ENCODE measurements at places on chromosomes 7 and 10. TPM values are rescaled to one million over a fixed set of nuclear protein-coding genes. Genes with fewer than 3 reads are reported as not detected.

DNA sequence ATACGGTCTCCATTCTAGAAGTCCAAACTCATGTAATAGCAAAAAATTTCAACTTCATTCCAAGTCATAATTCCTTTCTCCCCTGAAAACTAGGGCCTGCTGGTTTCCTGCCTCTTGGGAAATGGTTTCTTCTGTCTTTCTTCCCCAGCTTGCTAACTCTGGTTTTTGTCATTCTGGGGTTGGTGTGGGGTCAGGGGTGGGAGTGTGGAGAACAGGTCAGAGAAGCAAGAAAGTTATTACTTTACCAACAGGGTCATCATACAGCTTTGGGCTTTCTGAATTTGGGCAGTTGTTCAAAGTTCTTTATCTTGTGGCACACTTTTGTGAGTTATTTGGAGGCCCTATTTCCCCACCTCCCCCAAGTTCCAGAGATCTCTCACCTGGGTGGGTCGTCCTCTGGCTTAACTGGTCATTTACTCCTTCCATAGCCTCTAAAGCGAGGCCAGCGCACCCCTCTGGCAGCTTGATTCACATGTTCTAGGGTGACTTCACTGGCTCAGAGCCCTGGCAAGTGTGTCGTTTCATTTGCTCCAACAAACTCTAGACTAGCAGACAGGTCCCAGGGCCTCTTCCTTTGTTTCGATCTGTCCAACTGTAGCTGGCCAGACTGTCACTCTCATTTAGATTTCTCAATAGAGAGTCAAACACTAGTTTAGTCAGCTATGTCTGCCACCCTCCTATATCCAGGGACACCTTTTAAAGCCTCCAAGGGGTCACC lies 161.2 kb downstream of the JCAD start:
- DNase-seq: no peak

DNA sequence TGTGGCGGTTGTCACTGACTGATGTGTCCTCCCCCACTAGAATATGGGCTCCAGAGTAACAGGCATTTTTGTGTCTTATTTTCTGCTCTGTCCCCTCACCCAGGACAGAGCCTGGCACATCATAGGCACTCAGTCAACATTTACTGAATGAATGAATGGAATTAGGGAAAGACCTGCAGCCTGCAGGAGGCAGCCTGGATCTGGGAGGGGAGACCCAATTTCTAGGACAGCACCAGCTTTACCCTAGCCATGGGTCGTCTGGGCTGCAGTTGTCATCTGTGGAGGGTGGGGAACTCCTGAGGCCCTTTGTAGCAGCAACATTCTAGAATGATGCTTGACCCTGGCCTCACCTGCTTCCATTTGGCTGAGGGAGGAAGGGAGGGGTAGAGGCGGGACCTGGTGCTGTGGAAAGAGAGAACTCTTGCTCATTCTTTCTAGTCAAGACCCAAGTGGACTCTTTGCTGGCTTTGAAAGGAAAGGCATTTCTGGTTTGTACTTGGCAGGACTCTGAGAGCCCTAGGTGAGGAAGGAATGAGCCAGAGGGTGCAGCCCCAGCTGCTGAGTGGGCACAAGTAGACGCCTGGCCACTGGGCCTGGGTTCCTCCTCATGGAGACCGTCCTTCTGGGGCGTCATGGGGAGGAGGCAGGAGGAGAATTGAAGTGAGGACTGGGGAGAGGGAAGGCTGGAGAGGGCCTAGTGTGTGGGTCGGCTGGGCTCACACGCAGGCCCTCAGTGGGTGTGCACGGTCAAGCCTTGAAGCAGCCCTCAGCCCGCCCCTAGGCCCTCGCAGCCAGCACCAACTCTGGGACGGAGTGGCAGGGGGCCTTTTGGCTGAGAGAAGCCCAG lies 8.9 kb downstream of the FGF8 start:
- no peak for DNase-seq

DNA sequence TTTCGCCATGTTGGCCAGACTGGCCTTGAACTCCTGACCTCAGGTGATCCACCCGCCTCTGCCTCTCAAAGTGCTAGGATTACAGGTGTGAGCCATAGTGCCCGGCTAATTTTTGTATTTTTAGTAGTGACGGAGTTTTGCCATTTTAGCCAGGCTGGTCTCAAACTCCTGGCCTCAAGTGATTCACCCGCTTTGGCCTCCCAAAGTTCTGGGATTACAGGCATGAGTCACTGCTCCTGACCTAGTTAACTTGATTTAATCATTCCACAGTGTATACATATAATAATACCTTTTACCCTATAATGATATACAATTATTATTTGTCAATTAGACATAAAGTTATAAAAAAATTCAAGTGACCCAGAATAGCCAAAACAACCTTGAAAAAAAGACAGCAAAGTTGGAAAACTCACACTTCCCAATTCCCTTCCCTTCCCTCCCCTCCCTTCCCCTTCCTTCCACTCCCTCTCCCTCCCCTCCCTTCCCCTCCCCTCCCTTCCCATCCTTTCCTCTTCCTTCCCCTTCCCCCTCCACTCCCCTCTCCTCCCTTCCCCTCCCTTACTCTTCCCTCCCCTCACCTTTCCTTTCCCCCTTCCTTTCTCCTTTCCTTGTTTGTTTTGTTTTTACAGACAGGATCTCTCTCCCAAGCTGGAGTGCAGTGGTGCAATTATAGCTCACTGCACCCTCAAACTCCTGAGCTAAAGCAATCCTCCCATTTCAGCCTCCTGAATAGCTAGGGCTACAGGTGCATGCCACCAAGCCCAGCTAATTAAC lies 14.8 kb upstream of the ZMIZ2 start:
- DNase-seq: no peak

DNA sequence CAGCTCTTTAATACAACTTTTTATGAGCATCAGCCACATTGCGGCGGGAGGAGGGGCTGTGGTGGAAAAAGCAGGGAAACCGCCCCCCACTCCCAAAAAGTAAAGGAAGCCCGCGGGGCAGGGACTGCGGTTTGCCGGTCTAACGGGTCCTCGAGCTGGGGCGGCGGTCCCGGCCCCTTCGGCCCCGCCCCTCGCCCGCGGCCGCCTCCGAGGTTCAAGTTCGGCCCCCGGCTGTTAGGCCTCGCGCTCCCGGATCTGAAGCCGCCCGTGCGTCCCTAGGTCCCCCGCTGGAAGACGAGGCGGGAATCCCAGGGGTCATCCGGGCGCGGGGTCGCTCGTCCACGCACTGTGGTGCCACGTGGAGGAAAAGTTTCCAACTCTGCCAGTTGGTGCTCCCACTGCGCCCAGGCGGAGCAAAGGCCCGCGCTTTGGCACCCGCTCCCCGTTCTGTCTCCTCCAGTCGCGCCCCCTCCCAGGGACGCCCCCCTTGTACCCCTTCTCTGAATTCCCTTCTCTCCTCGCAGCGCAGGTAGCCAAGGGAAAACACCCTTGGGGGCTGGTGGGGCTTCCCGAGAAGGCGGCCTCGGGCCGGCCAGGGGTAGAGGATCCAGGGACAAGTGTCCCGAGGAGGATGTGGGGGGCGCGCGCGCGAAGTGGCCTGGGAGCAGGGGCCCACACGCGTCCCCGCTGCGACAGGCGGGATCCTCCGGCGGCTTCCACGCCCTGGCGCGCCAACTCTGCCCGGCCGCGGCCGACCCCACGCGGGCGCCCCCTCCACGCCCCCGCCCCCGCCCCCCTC lies 798 bp upstream of the AUTS2 start:
- peak; percentile 11 for DNase-seq

DNA sequence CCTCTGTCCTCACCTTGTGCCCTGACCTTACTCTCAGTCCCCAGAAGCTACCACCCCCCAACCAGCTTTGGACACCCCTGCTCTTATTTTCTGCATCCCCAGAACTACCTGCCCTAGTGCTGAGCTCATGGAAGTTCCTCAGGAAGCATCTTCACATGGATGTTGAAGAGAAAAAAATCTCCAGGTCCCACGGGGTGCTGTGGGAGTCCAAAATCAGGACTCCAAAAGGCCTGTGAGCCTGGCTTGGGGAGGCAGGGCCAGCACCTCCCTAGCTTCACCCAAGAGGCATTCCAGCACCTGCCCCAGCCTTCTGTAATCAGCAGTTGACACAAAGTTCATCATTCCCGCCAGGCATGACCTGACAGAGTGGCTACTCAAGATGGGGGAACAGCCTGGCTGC lies 20.7 kb upstream of the GDF10 start:
- DNase-seq: no peak

DNA sequence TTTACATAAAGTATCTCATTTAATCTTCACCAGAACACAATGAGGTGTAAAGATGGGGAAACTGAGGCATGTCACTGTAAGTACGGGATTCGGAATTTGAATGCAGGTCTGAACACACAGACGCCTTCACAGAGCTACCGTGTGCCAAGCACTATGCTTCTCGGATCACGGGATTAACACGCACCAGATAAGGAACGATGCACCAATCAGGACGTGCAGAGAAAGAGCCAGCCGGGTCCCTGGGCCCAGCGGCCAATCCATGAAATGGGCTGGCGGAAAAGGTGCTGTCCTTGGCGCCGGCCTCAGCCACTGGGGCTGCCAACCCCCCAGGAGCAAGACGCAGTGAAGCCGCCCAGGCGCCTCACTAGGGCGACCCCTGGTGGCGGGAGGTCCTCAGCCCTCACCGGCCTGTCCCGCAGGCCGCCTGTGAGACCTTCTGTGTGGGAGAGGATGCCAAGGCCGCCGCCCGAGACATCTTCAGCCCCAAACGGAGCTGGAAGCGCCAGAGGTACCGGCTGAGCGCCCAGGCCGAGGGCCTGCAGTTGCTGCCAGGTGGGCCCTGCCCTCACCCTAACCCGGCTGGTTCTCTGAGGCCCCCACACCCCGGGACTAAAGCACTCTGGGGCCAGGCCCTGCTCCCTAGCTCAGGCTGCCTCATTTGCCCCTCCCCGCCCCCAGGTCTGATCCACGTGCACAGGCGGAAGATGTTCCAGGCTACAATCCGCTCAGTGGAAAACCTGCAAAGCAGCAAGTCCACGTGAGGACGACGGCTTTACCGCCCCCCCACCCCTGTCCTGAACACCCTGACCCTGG lies 15.6 kb downstream of the ATG9B start:
- DNase-seq: peak; percentile 81

The PON1 gene
- not detected for total RNA-seq

The WDR37 gene
- 24.1 TPM for total RNA-seq

The BAMBI gene
- total RNA-seq: 2.7 TPM

The ZNF365 gene
- total RNA-seq: 0.29 TPM

The FKBP9 gene
- total RNA-seq: 99.7 TPM
